Caco-2 (cell line): ENCODE measurements at places on chromosomes 2 and 18.

- no peak overlapping the region for H3K4me3 ChIP-seq
- H3K27me3 ChIP-seq = no peaks in the 10 kb centered on the region
- H3K27ac ChIP-seq = no peak overlapping the region
- DNase-seq = no peak
- peaks cover 4% of the 10 kb centered on the region; the same call in 1 of the 2 replicates for H3K36me3 ChIP-seq
- peaks cover 12% of the 10 kb centered on the region for H3K4me1 ChIP-seq
These were observed 9.3 kb downstream of the GPN1 start for GRCh38 chr2:27638037-27638637.

GRCh38 chr18:76667603-76668002 is 154.8 kb upstream of the ZNF236 start:
- no peaks in the 10 kb centered on the region for H3K36me3 ChIP-seq
- no peak overlapping the region for H3K27ac ChIP-seq
- H3K4me1 ChIP-seq = no peaks in the 10 kb centered on the region
- no peak overlapping the region for H3K4me3 ChIP-seq
- no peak for DNase-seq

DNA sequence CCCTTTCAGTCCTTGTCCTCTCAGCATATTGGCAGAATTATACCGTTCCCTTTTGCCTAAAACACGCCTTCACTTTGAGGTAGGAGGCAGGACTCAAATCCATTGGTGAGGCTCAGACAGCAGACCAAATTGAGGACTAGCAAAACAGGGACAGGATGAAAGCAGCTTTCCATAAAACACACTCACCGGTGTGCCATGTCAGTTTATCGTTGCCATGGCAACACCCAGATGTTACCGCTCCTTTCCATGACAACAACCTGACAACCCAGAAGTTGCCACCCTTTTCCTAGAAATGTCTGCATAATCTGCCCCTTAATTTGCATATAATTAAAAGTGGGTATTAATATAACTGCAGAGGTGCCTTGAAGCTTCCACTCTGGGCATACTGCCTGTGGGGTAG is 730.4 kb downstream of the METTL4 start:
- H3K27me3 ChIP-seq = no peaks in the 10 kb centered on the region
- H3K27ac ChIP-seq = no peak overlapping the region
- H3K36me3 ChIP-seq = no peaks in the 10 kb centered on the region
- no peaks in the 10 kb centered on the region for H3K4me1 ChIP-seq
- no peak for DNase-seq

GRCh38 chr2:133312038-133312729 is 256.1 kb downstream of the NCKAP5 start:
- no peak overlapping the region for H3K27ac ChIP-seq
- no peaks in the 10 kb centered on the region; the same call in 1 of the 2 replicates for H3K27me3 ChIP-seq
- DNase-seq = no peak
- no peaks in the 10 kb centered on the region for H3K4me1 ChIP-seq
- H3K36me3 ChIP-seq = no peaks in the 10 kb centered on the region

- no peaks in the 10 kb centered on the region for H3K4me1 ChIP-seq
- no peak for DNase-seq
- no peak overlapping the region for H3K4me3 ChIP-seq
- H3K27ac ChIP-seq = no peak overlapping the region
These were observed 302.4 kb downstream of the PLCL1 start for GRCh38 chr2:198106621-198107385.

GRCh38 chr2:192390401-192390800 is 195.7 kb upstream of the TMEFF2 start:
- no peak overlapping the region for H3K27ac ChIP-seq
- H3K36me3 ChIP-seq = no peaks in the 10 kb centered on the region
- DNase-seq = no peak
- no peak overlapping the region for H3K4me3 ChIP-seq
- no peaks in the 10 kb centered on the region for H3K4me1 ChIP-seq
- no peaks in the 10 kb centered on the region for H3K27me3 ChIP-seq

- H3K4me1 ChIP-seq = no peaks in the 10 kb centered on the region
- H3K36me3 ChIP-seq = no peaks in the 10 kb centered on the region
- H3K27me3 ChIP-seq = no peaks in the 10 kb centered on the region
- H3K27ac ChIP-seq = no peak overlapping the region
- no peak overlapping the region for H3K4me3 ChIP-seq
These were observed 17.0 kb downstream of the BABAM2 start for GRCh38 chr2:27907547-27907946.

GRCh38 chr2:113157118-113157896 is 16.5 kb upstream of the PSD4 start:
- H3K27ac ChIP-seq = peak overlapping the region; percentile 33
- H3K4me3 ChIP-seq = peak overlapping the region; percentile 80
- H3K27me3 ChIP-seq = no peaks in the 10 kb centered on the region
- peaks cover 22% of the 10 kb centered on the region for H3K4me1 ChIP-seq

GRCh38 chr2:33777786-33778185 is 178.7 kb upstream of the FAM98A start:
- H3K27me3 ChIP-seq = no peaks in the 10 kb centered on the region
- DNase-seq = no peak
- no peaks in the 10 kb centered on the region for H3K36me3 ChIP-seq
- no peak overlapping the region for H3K4me3 ChIP-seq
- no peaks in the 10 kb centered on the region for H3K4me1 ChIP-seq
- no peak overlapping the region for H3K27ac ChIP-seq

- no peak overlapping the region for H3K27ac ChIP-seq
- H3K36me3 ChIP-seq = no peaks in the 10 kb centered on the region
- no peak for DNase-seq
- peaks cover 11% of the 10 kb centered on the region for H3K4me1 ChIP-seq
- H3K27me3 ChIP-seq = no peaks in the 10 kb centered on the region
These were observed 109.8 kb upstream of the SIX2 start for GRCh38 chr2:45119038-45119437.

DNA sequence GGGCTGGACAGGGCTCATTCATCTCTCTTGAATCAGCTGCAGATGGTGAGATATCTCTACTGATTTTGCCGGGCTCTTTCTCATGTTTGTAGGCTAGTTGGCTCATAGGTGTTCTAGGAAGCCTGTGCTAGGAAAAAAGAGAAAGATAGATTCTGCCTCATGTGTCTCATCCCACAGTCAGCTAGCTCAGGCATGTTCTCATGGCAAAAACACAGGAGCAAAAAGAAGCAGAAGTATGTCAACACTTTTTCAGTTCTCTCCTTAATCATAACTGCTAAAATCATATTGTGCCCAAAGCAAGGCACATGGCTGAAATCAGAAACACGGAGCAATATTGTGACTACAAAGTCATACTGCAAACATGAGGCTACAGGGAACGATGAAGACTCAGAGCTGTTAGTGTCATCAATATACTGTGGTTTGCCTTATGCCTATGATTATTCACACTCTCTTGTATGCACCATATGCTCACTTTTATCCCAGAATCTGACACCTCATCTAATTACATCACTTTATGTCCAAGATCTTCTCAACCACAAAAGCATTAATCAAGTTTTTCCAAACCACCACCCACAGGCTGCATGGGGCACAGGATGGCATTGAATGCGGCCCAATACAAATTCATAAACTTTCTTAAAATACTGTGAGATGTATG is 571.9 kb upstream of the CNTNAP5 start:
- H3K36me3 ChIP-seq = no peaks in the 10 kb centered on the region
- H3K4me1 ChIP-seq = no peaks in the 10 kb centered on the region
- H3K4me3 ChIP-seq = no peak overlapping the region
- DNase-seq = no peak

- no peak overlapping the region for H3K27ac ChIP-seq
- H3K4me1 ChIP-seq = peaks cover 8% of the 10 kb centered on the region; the same call in 1 of the 2 replicates
- no peak for DNase-seq
- no peak overlapping the region for H3K4me3 ChIP-seq
These were observed 5.9 kb downstream of the MBOAT2 start for GRCh38 chr2:8997631-8998030.

GRCh38 chr18:63240531-63241316 is 78.8 kb downstream of the BCL2 start:
- H3K36me3 ChIP-seq = no peaks in the 10 kb centered on the region
- no peaks in the 10 kb centered on the region for H3K27me3 ChIP-seq
- H3K4me1 ChIP-seq = peaks cover 12% of the 10 kb centered on the region; the same call in 1 of the 2 replicates
- H3K27ac ChIP-seq = no peak overlapping the region
- DNase-seq = no peak

- H3K4me1 ChIP-seq = peaks cover 11% of the 10 kb centered on the region; the same call in 1 of the 2 replicates
- H3K4me3 ChIP-seq = no peak overlapping the region
- H3K27me3 ChIP-seq = no peaks in the 10 kb centered on the region
- DNase-seq = no peak
- no peaks in the 10 kb centered on the region for H3K36me3 ChIP-seq
- no peak overlapping the region for H3K27ac ChIP-seq
These were observed 8.4 kb downstream of the SP5 start for GRCh38 chr2:170723446-170723958.

GRCh38 chr2:192275632-192276031 is 80.9 kb upstream of the TMEFF2 start:
- H3K4me3 ChIP-seq = no peak overlapping the region
- no peaks in the 10 kb centered on the region for H3K36me3 ChIP-seq
- no peak overlapping the region for H3K27ac ChIP-seq
- no peaks in the 10 kb centered on the region for H3K4me1 ChIP-seq
- H3K27me3 ChIP-seq = no peaks in the 10 kb centered on the region
- DNase-seq = no peak

GRCh38 chr2:143899987-143900386 is 619.9 kb downstream of the ZEB2 start:
- H3K27ac ChIP-seq = no peak overlapping the region
- H3K36me3 ChIP-seq = no peaks in the 10 kb centered on the region
- no peaks in the 10 kb centered on the region for H3K27me3 ChIP-seq
- H3K4me3 ChIP-seq = no peak overlapping the region
- H3K4me1 ChIP-seq = no peaks in the 10 kb centered on the region

DNA sequence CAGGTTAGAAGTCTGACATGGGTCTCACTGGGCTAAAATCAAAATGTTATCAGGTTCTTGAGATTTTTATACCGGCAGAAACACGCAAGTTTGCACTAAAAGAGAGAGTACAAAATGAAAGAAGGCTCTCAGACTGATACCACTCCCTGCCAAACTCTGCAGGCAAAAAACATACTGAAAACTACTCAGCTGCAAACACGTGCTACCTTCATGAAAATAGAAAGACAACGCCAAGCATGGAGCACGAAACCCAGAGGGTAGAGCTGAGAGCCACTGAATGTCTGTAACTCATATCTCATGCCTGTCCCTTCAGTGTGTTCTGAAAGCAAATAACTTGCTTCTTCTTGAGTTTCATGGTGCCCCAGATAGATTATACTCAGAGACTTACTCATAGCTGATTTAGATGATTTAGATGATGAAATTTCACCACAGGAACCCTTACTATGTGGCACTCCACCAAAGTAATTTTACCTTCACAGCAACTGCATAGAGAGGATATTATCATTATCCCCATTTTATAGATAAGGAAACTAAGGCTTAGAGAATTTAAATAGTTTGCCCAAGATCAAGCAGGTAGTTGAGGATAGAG is 313.0 kb upstream of the SLC39A10 start:
- no peak for DNase-seq
- H3K27me3 ChIP-seq = no peaks in the 10 kb centered on the region
- no peaks in the 10 kb centered on the region for H3K36me3 ChIP-seq
- peaks cover 15% of the 10 kb centered on the region for H3K4me1 ChIP-seq
- no peak overlapping the region for H3K27ac ChIP-seq
- no peak overlapping the region for H3K4me3 ChIP-seq

- H3K36me3 ChIP-seq = no peaks in the 10 kb centered on the region
- H3K4me1 ChIP-seq = no peaks in the 10 kb centered on the region
- no peak overlapping the region for H3K27ac ChIP-seq
- H3K4me3 ChIP-seq = no peak overlapping the region
- no peaks in the 10 kb centered on the region for H3K27me3 ChIP-seq
- DNase-seq = no peak
These were observed 992.8 kb upstream of the FANCL start for GRCh38 chr2:59233920-59234319.

DNA sequence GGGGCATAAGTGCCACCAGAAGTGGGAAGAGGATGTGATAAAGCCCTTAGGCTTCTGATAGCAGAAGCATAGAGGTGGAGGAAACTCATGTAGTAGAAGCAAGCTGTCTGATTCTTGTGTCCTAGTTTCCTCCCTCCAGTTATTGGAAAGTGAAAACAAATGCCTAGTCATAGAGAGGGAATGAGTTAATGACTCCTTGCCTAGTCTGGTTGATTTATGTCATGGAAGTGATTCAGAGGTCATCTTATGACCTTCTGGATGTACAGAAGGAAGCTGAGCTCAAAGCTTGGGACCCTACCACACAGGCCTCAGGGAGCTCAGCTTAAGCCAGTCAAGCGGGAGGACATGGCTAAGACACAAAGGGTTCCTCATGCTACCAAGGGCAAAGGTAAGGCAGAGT is 232.2 kb downstream of the THSD7B start:
- no peak overlapping the region for H3K27ac ChIP-seq
- H3K36me3 ChIP-seq = no peaks in the 10 kb centered on the region
- no peaks in the 10 kb centered on the region for H3K27me3 ChIP-seq
- H3K4me1 ChIP-seq = peaks cover 9% of the 10 kb centered on the region; the same call in 1 of the 2 replicates
- no peak for DNase-seq
- H3K4me3 ChIP-seq = no peak overlapping the region

- peak; percentile 66 for DNase-seq
- H3K36me3 ChIP-seq = no peaks in the 10 kb centered on the region
- no peak overlapping the region for H3K4me3 ChIP-seq
- H3K27ac ChIP-seq = no peak overlapping the region
These were observed 53.7 kb upstream of the ARL4C start for GRCh38 chr2:234550511-234551107.

- H3K27ac ChIP-seq = no peak overlapping the region
- no peaks in the 10 kb centered on the region for H3K4me1 ChIP-seq
- H3K27me3 ChIP-seq = no peaks in the 10 kb centered on the region
- DNase-seq = no peak
These were observed 146.6 kb downstream of the LOXHD1 start for GRCh38 chr18:46510386-46510785.

DNA sequence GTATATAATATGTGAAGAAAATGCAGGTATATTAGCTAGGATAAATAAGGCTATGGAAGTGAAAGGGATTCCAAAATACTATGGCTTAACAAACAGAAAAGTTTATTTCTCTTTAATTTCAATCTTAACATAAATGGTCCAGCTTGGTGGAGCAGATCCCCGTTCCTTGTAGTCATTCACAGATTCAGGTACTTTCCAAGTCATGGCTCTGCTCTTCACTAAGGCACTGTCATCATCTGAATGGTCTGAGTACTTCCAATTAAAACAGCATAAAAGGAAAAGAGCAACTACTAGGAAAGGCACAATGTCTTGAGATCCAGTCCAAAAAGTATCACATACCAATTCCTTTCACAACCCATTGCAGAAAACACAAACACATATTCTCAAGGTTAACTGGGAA is 63.4 kb downstream of the OLA1 start:
- no peak for DNase-seq
- H3K27me3 ChIP-seq = no peaks in the 10 kb centered on the region
- H3K27ac ChIP-seq = no peak overlapping the region
- peaks cover 9% of the 10 kb centered on the region; the same call in 1 of the 2 replicates for H3K4me1 ChIP-seq
- no peak overlapping the region for H3K4me3 ChIP-seq

GRCh38 chr2:240902615-240903041 is 3.5 kb upstream of the CROCC2 start:
- no peaks in the 10 kb centered on the region for H3K27me3 ChIP-seq
- peak; percentile 84 for DNase-seq

GRCh38 chr2:215425021-215425782 is 10.7 kb downstream of the FN1 start:
- no peaks in the 10 kb centered on the region for H3K27me3 ChIP-seq
- peak overlapping the region; percentile 41 for H3K27ac ChIP-seq
- peaks cover 49% of the 10 kb centered on the region for H3K4me1 ChIP-seq
- no peak overlapping the region for H3K4me3 ChIP-seq
